ENCODE measurements at places on chromosomes 1 and 21. TPM values are rescaled to one million over a fixed set of nuclear protein-coding genes. Genes with fewer than 3 reads are reported as not detected.

ZBTB7B gene
- 30.4 TPM for total RNA-seq

CLIC6 gene
- 0.07 TPM for total RNA-seq

YTHDF2 gene
- total RNA-seq = 54.9 TPM

ACTL8 gene
- 1.5 TPM for total RNA-seq

RNU1-3 gene
- not detected for total RNA-seq

Measured in A549 treated with CORT108297 at 1 μM for 4 hours (cell line).